ENCODE measurements at places on chromosomes 12 and 14.

DNA sequence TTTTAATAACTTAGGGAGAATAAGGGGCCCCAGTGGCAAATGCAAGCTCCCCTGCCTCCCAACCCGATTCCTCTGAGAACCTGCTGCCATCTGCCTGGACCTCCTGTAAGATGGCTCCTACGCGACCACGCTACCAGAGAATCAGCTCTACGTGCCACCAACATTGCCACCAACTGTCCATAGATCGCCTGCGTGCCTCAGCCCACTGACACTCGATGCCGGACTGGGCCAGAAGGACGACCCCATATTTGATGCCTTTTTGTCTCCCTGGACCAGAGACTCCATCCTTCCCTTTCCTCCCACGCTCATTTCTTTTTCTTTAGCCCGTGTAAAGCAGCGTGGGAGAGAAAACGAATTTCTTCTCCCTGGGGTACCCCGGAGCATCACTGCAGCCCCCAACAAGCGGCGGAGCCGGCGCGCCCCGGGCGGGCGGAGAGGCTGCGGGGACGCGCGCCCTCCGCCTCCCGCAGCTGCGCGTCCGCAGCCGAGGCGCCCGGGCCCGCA, 565 bp upstream of the KLHL42 start:
- DNase-seq = peak; percentile 69

- no peak for DNase-seq
These were observed 127.0 kb downstream of the ANO6 start for GRCh38 chr12:45342848-45343247.

DNA sequence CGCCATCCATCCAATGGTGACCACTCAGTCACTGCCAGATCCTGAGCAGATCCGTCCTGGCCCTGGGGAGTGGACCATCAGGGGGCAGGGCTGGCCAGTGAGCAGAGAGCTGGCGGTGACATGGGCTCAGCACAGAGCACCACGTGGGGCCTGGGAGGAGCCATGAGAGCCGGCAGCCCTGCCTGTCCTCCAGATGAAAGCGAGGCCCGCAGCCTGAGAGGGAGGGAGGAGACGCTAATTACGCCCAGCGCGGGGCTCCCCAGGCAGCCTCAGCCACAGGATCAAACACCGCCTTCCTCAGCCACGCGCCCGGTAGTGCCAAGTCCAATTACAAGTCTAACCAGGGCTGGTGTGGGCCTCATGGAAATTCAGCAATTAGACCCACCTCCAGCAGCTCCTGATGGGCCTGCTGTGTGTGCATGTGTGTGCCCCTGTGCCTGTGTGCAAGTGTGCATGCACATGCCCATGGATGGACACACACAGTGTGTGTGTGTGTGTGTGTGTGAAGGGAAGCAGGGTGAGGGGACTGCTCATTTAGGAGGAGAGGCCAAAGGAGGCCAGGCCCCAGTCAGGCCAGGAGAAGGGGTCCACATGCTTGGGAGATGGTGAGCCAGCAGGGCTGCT, 68.0 kb downstream of the KIF26A start:
- peak; percentile 64 for DNase-seq

- DNase-seq = no peak
These were observed 151.2 kb upstream of the C14orf180 start for GRCh38 chr14:104428333-104428851.

DNA sequence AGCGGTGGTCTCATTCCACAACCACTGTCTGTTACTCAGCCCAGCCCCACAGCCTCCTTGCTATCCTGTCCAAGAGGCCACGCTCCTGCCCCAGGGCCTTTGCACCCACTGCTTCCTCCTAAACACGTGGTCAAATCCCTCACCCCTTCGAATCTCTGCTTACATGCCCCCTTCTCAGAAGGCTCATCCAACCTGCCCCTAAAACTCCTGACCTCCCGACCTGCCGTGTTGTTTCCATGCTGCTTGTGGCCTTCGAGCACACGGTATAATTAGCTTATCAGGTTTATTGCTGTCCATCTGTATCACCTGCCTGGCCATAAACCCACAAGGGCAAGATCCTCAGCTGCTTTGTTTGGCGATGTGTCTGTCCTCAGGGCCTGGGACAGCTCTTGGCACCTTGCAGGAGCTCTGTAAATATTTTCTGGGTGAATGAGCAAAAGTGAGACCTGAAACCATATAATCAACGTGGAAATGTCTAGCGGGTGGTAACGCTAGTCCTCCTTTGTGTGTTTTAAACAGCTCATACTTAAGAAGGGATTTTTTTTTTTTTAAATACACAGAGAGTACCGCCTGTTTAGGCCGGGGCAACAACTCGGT, 36.0 kb downstream of the SCARB1 start:
- DNase-seq = no peak

DNA sequence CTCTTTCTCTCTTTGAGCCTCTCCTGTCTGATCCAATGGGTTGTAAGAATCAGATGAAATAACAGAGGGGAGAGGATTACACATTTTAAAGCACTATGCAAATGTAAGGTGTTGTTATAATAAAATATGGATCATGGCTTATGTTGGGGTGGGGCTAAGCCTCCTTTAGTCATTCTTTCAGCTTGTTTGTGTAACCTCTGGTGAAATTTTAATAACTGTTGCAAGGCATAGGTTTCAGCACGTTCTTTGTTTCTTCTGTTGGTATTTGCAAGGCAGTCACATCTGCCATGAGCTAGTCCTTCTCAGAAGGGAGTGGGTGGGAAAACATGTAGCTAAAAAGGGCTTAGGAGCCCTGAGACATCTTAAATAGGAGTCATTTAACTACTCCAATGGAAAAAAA, 74.8 kb upstream of the FRMD6 start:
- no peak for DNase-seq

DNA sequence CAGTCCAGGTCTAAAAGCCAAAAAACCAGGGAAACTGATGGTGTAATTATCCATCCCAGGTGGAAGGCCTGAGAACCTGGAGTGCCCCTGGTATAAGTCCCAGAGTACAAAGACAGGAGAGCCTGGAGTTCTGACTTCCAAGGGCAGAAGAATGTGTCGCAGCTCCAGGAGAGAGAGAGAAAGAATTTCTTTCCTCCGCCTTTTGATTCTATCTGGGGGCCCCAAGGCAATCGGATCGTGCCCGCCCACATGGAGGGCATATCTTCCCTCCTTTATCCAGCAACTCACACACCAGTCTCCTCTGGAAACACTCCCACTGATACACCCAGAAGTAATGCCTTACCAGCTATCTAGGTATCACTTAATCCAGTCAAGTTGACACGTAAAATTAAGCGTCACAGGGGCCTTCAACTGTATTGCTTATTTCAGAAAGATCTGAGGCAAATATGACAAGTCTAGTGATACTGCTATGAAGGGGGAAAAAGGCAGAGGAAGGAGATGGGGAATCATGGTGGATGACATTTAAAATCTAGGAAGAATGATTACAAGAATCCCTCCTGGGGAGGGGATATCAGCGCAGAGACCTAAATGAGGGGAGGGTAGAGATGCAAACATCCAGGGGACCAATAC, 30.5 kb upstream of the LRP6 start:
- no peak for DNase-seq

DNA sequence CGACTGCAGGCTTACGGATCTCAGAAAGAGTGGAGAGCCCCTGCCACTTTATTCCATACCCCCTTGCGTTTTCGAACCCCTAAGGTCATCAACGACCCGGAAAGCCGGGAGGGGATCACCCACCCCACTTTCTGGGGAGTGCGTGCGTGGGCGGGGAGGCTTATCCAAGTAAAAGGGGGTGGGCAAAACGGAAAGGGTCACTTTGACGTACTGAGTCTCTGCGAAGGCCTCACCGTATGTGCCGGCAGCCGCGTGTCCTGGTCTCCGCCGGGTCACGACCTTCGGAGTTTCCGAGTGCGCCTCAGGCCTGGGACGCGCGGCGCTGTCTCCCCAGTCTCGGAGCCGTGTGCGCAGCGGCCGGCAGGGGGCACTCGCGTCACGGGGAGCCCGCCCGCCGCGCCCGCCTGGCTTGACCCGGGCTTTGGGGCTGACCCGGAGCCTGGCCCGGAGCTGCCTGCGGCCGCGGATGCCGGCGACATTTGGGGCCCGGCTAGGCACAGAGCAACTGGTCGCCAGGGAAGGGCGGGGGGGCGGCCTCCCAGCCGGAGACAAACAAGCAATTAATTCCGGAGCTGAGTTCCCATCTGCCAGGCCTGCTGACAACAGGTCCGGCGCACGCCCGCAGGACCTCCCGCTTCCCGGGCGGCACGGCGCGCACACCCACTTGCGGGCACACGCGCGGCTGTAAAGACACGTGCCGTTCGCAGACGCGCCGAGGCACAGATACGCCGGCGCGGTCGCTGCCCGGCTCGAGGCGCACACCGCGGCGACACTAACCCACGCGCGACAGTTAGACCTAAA, 890 bp upstream of the KIF26A start:
- DNase-seq = peak; percentile 32

GRCh38 chr14:32934073-32934880, 4.4 kb upstream of the NPAS3 start:
- DNase-seq = peak; percentile 85

- DNase-seq = no peak
These were observed 19.6 kb upstream of the PWP1 start for GRCh38 chr12:107666009-107666408.

DNA sequence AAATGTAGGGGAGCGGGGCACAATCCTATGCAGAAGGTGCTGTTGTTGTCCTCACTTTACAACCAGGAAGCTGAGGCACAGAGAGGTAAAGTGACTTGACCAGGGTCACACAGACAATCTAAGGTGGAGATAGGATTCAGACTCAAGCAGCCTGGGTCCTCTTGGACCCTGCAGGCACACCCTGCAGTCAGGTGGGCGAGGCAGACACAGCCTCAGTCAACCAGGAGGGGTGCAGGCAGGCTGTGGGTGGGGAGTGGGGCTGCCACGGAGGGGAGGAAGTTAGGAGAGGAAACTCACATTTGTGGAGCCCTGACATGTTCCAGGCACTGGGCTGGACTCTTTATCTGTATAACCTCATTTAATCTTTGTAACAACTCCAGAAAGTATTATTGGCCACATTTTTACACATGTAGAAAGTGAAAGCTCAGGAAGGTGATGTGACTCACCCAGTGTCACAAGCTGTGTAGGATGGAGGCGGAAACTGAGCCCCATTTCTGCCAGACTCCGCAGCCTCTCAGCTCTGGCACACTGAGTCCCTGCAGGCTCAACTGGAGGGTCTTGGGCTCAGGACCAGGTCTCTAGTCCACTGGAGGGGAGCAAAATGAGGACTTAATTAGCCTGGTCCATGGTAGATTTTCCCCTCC, 24.9 kb upstream of the CHGA start:
- no peak for DNase-seq

DNA sequence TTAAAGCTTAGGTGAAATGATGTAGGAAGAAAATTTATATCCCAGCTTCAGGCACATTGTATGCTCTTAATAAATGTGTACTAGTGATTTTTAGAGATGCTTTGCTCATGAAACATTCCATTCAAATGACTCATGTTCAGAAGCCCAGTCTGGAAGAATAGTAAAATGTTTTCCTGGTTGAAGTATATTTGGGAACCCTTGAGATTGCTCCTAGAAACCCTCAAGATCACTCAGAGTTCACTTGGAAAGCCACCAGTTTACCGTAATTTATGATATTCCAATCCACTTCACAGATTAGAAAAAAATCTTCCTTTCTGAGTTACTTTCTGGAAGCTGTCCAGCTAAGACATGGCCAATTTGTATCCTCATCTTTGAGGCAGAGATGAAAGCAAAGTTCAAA, 186.4 kb downstream of the SYT10 start:
- DNase-seq = no peak

DNA sequence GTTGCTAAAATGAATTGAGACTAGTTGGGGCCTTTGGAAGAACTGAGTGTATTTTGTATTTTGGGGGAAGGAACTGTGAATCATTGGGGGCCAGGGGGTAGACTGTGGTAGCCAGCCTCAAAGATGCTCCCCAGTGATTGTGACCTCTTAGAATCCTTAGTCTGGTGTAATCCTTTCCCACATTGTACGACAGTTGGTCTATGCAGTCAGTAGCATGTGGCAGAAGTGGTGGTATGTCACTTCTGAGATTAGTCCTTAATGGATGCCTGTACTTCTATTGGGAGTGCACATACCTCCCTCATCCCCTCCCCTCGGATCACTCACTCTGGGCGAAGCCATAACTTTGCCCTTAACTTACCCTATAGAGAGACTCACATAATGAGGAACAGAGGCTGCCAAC, 48.0 kb downstream of the USP15 start:
- DNase-seq = no peak
